ENCODE measurements at places on chromosomes 2 and 18.

DNA sequence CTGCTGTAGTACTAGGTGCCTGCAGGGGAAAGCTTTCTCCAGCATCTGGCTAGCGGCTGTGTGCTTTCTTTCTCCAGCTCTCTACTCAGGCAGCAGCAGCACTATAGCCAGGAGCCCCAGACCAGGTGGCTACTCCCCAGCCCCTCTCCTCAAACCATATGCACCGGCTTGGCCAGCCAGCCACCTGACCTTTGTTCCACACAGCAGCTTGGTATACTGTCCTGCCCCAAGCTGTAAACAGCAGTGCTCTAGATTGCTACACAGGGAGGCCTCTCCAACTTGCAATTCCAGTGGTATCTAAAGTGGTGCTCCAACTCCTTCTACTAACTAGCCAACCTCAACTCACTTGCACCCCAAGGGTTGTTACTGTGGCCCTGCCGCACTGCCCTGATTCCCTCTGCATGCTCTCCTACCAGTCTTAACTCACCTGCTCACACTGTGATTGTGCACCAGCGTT, 19.6 kb downstream of the LDAH start:
- DNase-seq, result no peak

DNA sequence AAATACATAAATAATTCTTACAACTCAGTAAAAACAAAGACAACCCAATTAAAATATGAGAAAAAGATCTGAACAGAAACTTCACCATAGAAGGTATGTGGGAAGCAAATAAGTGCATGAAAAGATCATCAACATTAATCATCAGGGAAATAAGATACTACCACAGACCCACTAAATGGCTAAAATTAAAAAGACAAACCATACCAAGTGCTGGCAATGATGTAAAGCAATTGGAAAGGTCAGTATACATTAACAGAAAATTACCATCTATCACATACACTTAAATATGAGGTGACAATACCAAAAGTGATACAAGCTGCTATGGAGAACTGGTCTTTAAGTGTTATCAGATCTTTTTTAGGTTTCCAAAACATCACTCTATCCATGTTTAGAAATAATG, 44.7 kb downstream of the TTR start:
- no peak for DNase-seq

GRCh38 chr2:241988146-241988545, 118.6 kb downstream of the RTP5 start:
- no peak for DNase-seq

- no peak for DNase-seq
Measured at GRCh38 chr2:8929128-8929527, 74.4 kb downstream of the MBOAT2 start.

DNA sequence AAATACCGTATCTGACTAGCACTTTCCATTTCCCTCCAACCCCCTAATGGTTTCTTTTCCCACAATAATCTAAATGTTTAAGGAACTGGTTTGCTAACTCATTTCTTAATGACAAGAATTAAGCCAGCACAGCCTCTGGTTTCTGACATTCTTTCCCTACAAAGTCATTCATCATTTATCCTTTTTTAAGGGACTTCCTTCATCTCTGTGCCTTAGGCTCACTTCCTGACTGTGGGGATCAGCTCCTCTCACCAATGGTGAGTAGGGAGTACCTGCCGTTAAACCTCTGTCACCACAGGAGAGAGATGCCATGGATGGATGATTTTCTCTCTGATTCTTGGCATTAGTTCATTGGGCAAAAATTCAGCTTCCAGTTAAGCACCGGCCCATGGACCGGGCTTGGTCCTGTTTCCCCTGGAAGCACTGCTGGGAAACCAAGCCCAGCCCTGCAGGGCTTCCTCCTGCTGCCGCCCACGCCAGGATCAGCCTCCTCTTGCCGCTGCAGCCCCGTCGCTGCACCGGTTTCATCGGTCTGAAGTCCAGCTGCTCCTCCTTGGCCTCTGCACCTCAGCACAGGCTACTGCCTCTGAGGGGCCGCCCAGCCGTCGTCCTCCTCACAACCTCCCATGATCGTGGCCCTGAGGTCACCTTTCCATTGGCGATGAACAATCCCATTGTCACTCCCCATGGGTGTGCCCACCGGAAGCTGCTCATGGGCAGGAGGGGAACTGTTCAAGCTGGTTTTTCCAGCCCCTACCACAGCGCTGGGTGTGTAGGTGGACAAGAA, 64.0 kb upstream of the ZNF516 start:
- DNase-seq, result no peak

DNA sequence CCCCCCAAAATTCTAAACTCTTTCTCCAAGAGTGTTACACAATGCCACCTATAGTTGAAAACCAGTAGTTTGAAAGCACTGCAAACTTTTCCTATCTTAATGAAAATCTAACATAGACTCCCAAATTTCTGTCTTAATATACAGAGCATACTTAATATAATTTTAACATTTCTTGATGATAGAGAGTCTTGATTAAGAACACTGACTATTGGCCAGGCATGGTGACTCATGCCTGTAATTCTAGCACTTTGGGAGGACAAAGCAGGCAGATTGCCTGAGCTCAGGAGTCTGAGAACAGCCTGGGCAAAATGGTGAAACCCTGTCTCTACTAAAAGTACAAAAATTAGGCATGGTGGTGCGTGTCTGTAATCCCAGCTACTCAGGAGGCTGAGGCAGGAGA, 34.2 kb downstream of the ASXL2 start:
- DNase-seq, result no peak

- DNase-seq, result no peak
Measured at GRCh38 chr18:21684731-21685130, 19.8 kb downstream of the ABHD3 start.

DNA sequence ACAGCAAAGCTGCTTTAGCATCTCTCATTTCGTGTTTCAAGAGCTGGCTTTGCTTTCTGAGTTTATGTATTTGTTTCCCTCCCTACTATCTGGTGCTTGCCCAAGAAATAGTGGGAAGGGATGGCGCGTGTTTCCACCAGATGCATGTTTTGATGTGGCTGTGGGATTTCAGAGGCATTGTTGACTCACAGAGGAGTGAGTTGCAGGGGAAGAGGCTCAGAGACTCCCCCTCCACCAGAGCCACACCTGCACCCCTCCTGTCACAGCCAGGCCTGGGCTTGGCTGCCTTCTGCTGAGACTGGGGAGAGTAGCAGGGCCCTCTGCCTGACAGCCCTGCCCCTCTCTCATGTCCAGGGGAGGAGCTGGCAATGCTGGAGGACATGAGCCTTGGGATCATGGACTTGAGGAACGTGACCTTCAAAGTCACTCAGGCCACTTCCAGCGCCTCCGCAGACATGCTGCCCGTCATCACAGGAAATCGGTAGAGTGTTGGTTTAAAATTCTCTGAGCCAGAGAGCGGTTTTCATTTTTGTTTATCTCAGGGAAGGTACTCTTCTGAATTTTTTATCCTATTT, 42.9 kb downstream of the COA5 start:
- DNase-seq, result no peak

- no peak for DNase-seq
Measured at GRCh38 chr2:192073878-192074277, 120.9 kb downstream of the TMEFF2 start.

DNA sequence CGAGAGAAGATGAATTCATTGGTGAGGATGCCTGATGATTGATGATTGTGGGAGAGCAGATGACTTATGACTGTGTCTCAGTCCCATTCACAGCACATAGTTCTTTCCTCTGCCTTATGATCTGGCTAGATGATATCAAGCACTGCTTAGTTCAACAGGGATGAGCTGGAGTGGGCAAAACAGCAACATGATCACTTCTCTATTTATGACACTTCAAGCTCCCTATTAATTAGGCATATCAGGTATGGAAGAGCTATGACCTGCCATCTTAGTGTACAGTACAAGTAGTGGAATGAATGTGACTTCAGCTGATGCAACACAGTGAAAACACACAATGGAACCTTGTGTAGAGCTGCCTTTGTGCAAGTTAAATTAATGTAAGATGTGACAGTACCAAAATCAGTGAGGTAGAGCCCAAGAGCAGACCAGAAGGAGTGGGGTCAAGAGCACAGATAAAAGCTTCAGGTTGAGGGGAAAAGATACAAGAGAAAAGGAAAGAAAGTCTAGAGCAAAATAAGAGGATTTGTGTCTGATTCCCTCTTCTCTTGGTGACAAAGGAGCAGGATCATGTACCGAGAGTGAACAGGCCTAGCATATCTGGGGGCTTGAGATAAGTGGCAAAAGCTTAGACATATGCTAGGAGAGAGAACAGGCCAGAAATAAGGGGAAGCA, 93.0 kb upstream of the MYO3B start:
- no peak for DNase-seq

- DNase-seq, result no peak
Measured at GRCh38 chr2:59027320-59027719, 786.2 kb upstream of the FANCL start.

- no peak for DNase-seq
Measured at GRCh38 chr18:34567857-34568256, 142.2 kb upstream of the DTNA start.

GRCh38 chr2:173229086-173229485, 125.6 kb upstream of the CDCA7 start:
- DNase-seq, result no peak

All from KG1 (cell line).